ENCODE measurements at places on chromosomes 13 and 19.
A peak's percentile ranks its signal among the peaks of the same experiment; 100 is the strongest.

DNA sequence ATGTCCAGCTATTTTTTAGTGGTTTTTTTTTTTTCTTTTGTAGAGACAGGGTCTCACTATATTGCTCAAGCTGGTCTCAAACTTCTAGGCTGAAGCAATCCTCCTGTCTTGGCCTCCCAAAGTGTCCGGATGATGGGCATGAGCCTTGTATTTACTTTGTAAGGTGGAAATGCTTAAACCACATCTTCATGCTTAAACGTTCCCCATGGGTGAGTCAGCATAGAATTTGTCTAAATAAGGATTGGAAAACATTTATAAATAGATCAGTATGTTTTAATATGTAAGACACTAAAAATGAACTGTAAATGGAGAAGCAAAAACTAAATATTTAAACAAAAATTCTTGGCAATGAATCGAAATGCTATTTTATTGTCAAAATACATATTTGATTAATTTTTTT is 698.0 kb downstream of the PCDH9 start:
- DNase-seq, result no peak

DNA sequence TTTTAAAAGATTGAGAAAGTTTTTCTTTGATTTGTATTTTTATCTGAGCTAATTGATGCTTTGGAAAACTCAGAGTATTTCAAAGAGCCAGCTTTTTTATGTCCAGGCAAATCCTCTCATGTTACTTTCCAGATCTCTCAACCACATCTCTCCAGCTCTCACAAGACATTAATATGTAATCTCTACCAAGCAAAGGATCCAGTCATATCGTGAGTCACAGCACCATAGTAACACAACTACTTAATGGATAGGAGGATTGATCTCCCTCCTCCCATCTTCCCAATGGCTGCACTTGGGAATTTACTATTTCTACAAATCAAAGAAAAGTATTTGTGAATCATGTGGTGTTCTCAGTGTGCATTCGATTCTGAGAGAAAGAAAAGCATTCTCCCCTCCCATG is 63.3 kb downstream of the POU4F1 start:
- no peak for DNase-seq

- no peak for DNase-seq
These were observed 147.1 kb downstream of the NUFIP1 start for GRCh38 chr13:44842158-44842557.

- DNase-seq, result peak; percentile 32
These were observed 633.5 kb upstream of the ATXN8OS start for GRCh38 chr13:69474011-69474685.

- no peak for DNase-seq
These were observed 8.0 kb downstream of the TMEM91 start for GRCh38 chr19:41384351-41384750.

- DNase-seq, result peak; percentile 53
These were observed 68.4 kb upstream of the TM9SF2 start for GRCh38 chr13:99432609-99433542.

DNA sequence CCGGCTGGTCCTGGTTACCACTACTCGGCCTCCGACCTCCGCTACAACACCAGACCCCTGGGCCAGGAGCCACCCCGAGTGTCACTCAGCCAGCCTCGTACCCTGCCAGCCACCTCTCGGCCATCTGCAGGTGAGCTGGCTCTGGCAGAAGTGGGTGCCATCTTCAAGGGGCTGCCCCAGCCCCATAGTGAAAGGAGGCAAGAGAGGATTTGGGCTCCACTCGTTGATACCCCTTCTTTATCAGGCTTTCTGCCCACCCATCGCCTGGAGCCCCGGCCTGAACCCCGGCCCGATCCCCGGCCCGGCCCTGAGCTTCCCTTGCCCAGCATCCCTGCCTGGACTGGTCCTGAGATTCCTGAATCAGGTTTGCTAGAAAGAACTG is 7.1 kb downstream of the LTBP4 start:
- no peak for DNase-seq

DNA sequence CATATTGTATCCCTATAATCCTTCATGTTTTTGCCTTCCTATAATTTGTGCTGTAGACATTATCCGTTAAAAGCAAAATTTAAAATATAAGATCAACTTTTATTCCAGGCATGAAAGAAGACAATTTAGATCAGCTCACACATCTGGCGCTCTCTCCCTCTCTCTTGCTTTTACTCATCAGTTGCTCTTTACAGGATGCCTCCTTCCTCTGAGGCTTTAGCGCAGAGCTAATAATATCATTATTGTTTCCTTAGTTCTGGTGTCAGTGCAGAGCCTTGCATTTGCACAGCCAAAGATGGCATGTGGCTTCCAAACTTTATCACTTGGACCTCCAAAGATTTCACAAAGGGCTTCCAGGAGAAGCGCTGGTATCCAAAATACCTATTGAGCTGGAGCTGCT is 295.1 kb downstream of the FGF9 start:
- DNase-seq, result no peak

DNA sequence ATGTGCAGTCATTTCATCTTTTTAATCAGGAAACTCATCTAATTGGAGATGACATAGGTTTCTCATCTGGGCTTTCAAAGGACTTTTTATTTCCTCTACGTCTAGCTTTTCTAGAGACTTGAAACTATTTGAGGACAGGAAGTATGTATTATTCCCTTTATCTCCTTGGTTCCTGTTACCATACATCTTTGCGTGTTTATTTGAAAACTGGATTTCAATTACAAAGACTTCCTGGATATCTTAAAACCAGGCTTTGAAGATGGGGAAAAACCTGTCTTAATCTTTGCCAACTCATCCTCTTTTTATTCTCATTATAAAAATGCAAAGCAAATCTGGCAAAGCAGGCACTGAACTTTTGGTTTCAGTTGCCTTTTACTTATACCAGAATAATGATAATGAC is 130.5 kb downstream of the LMO7 start:
- DNase-seq, result no peak

- no peak for DNase-seq
These were observed 104.2 kb downstream of the RAB20 start for GRCh38 chr13:110457361-110457760.

- DNase-seq, result no peak
These were observed 355.0 kb upstream of the PCDH20 start for GRCh38 chr13:61770681-61771080.

DNA sequence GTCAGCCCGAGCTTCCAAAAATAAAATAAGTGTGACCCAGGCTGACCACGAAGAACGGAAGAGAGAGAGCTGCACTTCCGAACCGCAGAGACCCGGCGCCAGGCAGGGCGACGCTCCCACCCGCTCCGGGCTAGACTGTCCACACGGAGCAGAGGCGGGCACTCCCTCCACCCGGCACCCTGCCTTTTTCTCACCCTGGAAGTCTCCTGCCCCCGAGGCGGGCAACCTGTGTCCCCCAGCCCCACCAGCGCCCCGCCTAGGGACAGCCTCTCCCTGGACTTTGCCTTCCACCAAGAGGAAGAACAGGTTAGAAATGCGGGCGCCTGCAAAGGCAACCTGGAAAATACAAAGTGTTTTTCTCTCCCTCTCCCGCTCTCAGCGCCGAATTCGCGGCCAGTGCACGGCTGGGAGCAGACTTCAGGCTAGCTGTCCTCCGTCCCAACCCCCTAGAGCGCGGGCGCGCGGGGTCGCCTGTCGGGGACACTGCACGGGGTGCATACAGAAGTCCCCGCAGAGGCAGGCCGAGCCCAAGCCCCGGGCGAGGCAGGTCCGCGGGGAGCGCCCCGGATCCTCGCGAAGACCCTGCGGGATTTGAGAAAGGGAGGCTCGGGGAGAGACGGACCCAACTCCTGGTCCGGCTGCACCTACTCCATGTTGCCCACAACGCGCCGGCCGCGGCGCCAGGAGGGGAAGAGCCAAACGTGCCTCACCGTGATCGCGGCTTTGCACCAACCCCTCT is 845 bp downstream of the SPRY2 start:
- DNase-seq, result no peak

GRCh38 chr19:35211545-35212230 is 16.9 kb downstream of the FAM187B start:
- DNase-seq, result peak; percentile 36

DNA sequence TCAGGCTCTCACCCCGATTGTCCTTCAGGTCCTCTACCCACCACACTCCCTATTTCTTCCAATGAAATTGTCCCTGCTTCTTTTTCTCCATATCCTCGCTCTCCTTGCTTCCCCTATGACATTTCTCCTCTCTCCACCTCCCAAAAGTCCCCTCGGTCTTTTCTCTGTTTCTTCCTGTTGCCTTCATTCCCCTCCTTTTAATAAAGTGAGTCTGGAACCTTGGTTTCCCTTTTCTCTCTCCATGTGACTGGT is 676 bp upstream of the ZNF574 start:
- no peak for DNase-seq

- DNase-seq, result no peak
These were observed 473.6 kb downstream of the FOXO1 start for GRCh38 chr13:40192858-40193257.

All from pons (tissue), 1 donor.